ENCODE measurements at places on chromosomes 2 and 18.

- no peak for DNase-seq
Measured at GRCh38 chr2:135997380-135997779, 12.0 kb upstream of the DARS1 start.

GRCh38 chr2:167157523-167157922 lies 269.2 kb downstream of the XIRP2 start:
- DNase-seq: no peak

GRCh38 chr2:149383340-149383739 lies 53.0 kb downstream of the LYPD6 start:
- no peak for DNase-seq

DNA sequence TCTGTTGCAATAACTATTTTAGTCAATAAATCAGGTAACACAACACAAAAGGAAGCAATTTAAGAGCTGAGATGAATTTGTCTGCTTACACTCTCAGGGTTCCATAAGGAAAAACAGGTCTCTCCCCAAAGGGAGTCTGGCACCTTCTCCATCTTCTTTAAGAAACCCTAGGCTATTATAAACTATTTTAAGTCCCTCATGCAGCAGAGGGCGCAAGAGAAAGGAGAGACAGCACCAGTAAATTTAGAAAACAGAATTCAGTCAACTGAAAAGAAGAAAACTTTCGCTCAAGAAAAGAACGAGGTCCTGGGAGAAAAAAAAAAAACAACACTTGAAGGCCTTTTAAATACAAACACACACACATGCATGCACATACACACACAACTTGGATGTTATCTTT lies 19.1 kb downstream of the SULT1C4 start:
- DNase-seq: peak; percentile 32

- no peak for DNase-seq
Measured at GRCh38 chr18:56358608-56359280, 279.6 kb downstream of the TXNL1 start.

DNA sequence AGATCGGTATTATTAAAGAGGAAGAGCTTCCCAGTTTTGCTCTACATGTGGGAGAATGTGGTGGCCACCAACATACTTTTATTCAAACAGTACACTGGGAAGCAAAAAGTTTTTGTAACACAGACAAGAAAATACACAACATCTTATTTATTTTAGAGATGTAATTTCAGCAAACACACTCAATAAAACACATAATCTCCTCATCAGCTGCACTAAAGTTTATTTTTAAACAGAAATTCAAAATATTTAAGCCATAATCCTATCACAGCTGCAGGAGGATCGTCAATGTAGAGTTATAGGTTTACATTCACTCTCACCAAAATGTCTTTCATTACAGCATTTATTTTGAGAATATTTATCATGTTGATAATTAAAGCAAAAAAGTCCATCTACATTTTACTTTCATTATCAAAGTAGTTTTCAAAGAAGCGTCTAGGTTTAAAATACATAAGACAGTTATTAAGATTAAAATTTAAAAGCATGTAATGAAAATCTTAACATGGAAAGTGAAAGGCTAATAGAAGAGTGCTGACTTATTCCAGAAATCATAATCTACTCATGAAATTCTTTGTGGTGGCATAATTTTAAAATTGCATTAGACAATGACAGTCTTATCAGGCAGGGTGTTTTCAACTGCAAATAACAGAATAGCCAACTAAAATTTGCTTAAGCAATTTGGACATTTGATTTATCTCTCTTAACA lies 61.0 kb downstream of the ANKRD44 start:
- DNase-seq: no peak

- DNase-seq: no peak
Measured at GRCh38 chr2:201058914-201059313, 12.6 kb downstream of the HYCC2 start.

- DNase-seq: peak; percentile 64
Measured at GRCh38 chr2:231557571-231558217, 27.4 kb upstream of the NMUR1 start.

GRCh38 chr18:45802814-45803492 lies 22.5 kb upstream of the SIGLEC15 start:
- DNase-seq: no peak

GRCh38 chr2:169114056-169114455 lies 44.7 kb downstream of the DHRS9 start:
- DNase-seq: no peak

- no peak for DNase-seq
Measured at GRCh38 chr18:49081511-49082155, 130.9 kb upstream of the SMAD7 start.

GRCh38 chr2:8142461-8142860 lies 539.4 kb upstream of the ID2 start:
- DNase-seq: no peak

- peak; percentile 85 for DNase-seq
Measured at GRCh38 chr2:113198790-113199612, 25.2 kb downstream of the PSD4 start.

GRCh38 chr2:230161184-230161583 lies 58.6 kb downstream of the SP110 start:
- no peak for DNase-seq

DNA sequence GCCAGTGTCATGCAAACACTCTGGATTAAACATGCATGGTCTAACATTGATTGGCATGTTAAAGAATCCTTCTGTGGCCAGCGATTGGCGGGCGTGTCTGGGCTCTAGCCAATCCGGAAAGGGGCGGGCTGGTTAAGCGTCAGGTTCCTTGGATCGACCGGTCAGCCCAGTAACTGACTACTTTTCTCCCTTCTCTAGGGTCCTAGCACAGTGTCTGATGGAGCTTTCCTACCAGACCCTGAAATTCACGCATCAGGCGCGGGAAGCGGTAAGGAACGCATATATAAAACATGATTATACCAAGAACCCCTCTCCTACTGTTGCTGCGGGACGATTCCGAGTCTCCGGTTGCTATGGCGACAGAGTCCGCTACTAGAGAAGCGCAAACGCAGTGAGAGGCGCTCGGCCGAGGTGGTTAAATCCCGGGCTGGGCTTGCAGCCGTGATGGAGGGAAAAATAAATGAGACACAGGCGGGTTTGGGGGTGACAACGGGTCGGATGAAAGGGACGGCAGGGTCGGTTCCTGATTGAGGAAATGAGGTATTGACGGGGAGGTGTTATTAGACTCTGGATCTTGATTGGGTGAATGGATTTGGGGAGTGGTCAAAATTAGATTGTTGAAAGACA lies 29.4 kb downstream of the KATNAL2 start:
- no peak for DNase-seq

DNA sequence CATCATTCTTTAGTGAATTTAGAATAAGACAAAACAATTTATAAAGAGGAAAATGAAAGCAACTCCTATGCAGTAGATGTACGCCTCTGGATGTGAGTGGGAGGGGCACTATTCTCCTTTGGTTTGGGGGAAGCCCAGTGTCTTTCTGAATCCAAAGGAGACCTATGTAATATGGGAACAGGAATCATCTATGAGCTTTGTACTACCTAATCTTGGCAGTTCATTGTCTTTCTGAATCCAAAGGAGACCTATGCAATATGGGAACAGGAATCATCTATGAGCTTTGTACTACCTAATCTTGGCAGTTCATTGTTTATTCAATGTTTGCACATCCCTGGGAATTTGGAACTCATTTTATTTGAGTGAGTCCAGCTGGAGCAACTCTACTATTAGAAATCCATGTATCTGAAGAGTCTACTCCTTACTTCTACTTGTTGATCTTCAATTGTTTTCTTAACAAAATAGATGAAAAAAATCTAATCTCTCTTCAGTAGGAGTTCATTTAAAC lies 401.1 kb upstream of the LRATD1 start:
- DNase-seq: no peak

- DNase-seq: no peak
Measured at GRCh38 chr2:33782395-33783230, 183.5 kb upstream of the FAM98A start.

DNA sequence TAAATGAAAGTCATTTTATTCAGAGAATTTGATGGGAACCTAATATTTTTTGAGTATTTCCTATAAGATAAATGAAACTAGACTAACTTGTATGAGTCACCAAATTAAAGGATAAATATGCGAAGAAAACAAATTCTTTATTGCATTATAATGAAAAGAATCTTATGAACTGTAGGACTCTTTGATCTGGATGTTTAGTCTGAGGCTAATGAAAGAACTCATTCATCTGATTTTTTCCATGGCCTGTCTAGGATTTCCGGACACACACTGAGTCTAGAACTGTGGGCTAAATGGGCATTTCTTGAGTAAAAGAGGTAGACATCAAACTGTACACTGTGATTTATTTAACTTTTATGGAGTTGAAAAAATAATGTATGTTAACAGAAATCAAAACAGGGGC lies 43.0 kb downstream of the ZNF519 start:
- no peak for DNase-seq

- DNase-seq: no peak
Measured at GRCh38 chr2:205771666-205772065, 89.4 kb downstream of the NRP2 start.

DNA sequence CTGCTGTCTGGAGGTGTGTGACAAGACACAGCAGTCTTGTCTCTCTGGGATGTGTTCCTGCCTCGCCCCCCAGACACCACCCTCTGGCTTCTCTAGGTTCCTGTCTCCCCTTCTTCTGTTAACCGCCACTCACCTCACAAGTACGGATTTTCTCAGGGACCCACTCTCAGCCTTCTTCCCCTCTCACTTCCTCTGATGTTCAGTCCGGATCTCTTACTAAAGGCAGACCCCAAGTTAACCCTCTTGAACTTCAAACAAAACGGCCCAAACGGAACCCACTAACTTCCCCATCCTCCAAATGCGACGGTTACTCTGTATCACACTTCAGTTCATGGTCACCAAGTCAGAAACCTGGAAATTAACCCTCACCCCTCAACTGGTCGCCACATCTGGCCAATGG lies 32.0 kb downstream of the B4GALT6 start:
- no peak for DNase-seq

DNA sequence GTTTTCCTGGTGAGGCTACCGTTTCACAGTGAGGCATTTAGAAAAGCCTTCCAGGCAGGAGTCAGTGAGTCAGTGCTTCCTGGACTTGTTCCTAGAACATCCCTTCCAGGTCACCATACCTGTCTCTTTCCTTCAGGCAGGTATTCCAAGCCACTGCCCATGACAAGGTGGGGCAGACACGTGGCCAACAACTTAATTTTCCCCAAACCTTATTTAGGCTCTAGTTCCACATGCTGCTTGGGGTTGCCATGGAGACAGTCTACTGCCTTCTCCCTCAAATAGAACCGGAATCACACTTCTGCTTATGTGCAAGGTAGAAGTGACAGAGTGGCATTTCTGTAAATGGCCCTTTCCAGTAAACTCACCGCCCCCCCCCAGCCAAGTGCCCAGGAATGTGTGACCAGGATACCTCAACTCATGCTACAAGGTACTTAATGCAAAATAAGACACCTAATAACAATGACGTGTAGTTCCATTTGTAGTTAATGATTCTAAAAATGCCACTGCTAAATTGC lies 258.3 kb downstream of the PRKCE start:
- DNase-seq: no peak

DNA sequence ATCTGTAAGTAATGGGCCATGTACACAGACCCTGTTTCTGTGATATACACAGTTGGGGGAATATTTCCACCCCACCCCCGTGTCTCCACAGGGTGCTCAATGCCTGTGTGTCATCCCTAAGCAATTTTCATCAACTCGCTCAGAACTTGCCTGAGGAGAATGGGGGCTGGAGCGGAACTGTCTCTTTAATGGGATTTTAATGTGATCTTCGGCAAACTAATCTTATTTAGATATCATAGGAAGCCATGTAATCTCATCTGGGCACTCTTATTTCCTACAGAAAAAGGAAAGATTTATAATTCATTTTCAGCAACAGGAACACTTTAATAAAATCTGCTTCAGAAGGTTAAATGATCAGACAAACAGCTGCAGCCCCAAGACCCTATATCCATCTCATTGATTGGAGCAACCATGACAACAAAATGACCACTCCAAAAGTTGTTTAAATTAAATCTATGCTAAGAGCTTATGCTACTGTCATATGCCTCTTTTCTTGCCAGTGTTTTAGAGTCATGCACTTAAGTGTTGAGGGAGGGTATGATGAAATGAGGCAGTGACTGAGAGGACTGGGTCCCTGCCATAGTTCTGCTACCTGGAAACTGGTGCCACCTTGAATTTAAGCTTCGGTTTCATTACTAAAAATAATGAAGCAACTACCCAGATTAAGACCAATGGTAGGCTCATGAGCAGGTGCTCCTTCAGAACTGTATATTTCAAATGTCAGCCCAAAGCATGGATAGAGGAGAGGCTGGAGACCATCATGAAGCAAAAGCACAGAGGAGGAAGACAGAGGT lies 183.1 kb upstream of the DDX18 start:
- DNase-seq: no peak

All from hematopoietic multipotent progenitor cell treated with erythropoietin and hydrocortisone succinate and interleukin-3 and kit ligand, for 15 days (in vitro differentiated cells).